ENCODE measurements at places on chromosomes 2 and 18.

- DNase-seq, result peak; percentile 22
Observed at GRCh38 chr2:226423498-226423960, 376.1 kb downstream of the IRS1 start.

GRCh38 chr2:190318514-190318913 lies 1.1 kb downstream of the HIBCH start:
- DNase-seq, result no peak

- no peak for DNase-seq
Observed at GRCh38 chr2:61536180-61536571, 2.0 kb downstream of the XPO1 start.

DNA sequence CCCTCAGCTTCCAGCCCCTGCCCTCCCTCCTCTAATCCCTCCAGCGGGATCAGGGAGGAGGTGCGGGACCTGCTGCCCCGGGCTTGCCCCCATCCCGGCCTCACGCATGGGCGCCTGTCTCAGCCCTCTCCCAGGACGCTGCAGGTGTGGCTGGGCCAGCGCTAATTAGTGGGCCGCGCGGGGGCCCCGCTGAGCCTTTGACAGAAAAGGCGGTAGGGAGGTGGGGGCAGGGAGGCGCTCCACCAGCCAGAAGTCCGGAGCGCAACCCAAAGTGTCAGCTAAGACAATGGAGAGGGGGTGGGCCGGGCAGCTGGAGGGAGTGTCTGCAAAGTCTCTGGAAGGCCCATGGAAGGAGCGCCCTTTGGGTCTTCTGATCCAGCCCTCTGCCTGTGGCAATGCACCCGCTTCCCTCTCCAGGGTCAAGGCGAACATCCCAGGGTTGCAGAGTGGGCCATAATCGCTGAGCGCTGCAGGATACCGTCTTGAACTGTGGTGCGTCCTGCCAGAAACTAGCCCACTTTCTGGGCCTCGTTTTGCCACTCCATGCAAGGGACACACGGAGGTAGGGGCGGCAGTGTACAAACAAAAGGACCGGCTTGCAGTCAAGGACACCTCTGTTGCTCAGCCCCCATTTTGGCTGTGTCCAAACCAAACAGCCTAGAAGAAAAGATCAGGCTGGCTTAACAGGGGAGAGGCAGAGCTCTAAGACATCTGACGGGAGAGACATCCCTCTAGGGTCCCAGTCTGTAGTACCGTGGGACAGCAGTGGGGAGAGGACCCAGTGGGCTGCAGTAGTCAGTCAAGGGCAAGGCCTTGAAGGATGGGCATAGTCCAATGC lies 3.5 kb downstream of the ATP6V1B1 start:
- DNase-seq, result no peak

GRCh38 chr2:40466332-40466906 lies 14.5 kb upstream of the SLC8A1 start:
- DNase-seq, result no peak

DNA sequence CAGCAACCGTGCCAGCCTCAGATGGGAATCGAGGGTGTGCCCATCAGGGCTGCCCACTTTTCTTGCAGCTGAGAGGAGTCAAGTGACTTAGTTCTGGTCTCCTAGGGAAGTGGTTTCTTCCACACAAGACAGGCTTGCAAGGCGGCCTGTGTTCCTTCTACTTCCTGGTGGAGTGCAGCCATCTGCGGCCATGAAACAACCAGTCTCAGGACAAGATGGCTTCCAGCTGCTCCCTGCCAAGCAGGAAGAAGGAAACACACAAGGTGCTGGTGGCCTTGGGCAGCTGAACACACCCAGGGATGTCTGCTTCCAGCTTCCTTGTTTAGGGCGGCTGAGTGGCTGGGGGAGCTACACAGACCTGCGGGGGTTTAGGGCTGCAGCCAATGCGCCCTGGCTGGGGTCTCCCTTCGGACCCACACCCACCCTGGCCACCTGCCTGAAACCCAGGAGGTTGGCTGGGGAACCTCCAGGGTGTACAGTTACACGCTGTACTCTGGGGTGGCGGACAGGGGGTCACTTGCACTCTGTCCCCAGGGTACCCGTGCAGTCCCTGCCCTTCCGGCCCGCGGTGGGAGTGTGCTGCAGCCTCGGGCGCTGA lies 34.7 kb downstream of the PTPN18 start:
- no peak for DNase-seq

- DNase-seq, result no peak
Observed at GRCh38 chr2:66872081-66872985, 437.4 kb downstream of the MEIS1 start.

- no peak for DNase-seq
Observed at GRCh38 chr2:203660465-203660864, 46.0 kb upstream of the CD28 start.

DNA sequence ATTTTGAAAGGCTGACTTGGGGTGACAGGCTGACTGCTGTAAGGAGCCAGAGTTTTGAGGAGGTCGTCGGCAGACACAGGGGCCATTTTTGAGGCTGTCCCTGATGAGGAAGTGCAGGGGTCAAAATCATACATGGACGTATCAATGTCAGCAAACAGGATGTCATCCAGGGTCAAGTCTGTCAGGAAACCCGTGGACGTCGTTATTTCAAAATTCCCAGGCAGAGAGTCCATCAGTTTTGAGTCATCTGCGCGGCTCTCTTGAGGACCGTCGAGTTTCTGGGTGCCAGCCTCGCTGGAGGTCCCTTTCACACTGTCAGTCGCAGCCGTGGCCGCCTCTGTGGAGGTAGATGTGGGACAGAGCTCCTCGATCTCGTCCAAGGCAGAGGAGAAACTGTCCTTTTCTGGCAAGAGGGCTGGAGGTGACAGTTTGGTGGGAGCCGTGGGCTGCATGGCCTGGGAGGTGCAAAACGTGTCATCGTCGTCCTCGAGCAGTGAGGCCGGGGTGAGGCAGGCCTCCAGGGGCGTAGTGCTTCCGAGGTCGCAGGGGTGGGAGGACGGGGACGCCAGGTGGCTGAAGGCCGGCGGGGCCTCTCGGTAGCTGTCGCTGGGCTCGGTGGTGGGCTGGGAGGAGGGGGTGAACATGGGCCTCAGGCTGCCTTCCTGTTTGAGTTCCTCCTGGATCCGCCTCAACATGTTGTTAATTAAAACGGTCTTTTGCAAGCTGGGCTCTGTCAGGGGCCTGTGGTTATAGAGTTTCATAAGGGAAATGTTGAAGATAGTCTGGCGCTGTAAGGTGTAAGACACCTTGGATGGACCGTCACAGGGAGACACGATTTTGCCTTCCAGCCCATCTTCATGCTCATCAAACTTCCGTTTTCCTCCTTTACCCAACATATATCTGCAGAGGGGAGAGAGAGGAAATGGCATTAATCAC lies 17.5 kb downstream of the SERTAD2 start:
- peak; percentile 78 for DNase-seq

- DNase-seq, result peak; percentile 41
Observed at GRCh38 chr2:38076710-38077430, 919 bp upstream of the CYP1B1 start.

DNA sequence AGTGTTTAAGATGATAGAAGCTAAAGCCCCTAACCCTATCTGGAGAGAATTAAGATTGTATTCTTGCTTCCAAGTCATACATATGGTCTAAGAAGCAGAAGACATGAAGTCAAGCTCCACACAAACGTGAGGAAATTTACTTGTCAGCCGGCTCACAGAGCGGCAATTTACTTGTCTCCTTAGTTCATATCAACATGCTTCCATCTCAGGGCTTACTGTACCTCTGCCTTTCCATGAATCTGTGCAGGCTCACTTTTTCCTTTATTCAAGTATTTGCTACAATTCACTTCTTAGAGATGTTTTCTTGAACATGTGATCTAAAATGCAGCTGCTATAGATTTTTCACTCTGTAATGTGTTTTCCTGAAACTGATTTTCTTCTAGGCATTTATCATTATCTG lies 1386.4 kb downstream of the LRP1B start:
- no peak for DNase-seq

DNA sequence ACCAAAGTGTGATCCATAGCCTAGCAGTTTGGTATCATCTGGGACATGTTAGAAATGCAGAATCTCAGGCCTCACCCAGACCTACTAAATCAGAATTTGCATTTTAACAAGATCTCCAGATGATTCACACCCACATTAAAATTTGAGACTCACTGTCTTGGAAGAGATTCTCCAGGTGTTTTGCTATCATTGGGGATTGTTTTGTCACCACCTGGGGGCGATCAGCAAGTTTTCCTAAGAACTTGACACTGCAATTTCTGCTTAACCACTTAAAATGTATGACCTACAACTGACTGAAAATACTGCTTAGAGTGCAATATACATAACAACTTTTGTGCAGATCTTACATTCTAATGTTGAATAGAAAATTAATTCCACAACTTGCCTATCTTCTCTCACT lies 18.9 kb upstream of the ITGA4 start:
- no peak for DNase-seq

DNA sequence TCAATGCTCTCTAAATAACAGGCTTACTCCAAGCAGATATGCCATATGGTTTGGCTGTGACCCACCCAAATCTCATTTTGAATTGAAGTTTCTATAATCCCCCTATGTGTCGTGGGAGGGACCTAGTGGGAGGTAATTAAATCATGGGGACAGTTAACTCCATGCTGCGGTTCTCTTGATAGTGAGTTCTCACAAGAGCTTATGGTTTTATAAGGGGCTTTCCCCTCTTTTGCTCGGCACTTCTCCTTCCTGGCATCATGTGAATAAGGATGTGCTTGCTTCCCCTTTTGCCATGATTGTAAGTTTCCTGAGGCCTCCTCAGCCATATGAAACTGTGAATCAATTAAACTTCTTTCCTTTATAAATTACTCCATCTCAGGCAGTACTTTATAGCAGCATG lies 302.7 kb upstream of the ZC3H15 start:
- no peak for DNase-seq
